ENCODE measurements at places on chromosomes 3 and 15. TPM values are rescaled to one million over a fixed set of nuclear protein-coding genes. Genes with fewer than 3 reads are reported as not detected.

- H3K36me3 ChIP-seq, result no peaks in the 10 kb centered on the region
- H3K27ac ChIP-seq, result no peak overlapping the region
- H3K27me3 ChIP-seq, result no peaks in the 10 kb centered on the region
- DNase-seq, result peak; percentile 53
- H3K4me3 ChIP-seq, result no peak overlapping the region
Observed at GRCh38 chr3:142586803-142587406, 8.4 kb upstream of the ATR start.

DNA sequence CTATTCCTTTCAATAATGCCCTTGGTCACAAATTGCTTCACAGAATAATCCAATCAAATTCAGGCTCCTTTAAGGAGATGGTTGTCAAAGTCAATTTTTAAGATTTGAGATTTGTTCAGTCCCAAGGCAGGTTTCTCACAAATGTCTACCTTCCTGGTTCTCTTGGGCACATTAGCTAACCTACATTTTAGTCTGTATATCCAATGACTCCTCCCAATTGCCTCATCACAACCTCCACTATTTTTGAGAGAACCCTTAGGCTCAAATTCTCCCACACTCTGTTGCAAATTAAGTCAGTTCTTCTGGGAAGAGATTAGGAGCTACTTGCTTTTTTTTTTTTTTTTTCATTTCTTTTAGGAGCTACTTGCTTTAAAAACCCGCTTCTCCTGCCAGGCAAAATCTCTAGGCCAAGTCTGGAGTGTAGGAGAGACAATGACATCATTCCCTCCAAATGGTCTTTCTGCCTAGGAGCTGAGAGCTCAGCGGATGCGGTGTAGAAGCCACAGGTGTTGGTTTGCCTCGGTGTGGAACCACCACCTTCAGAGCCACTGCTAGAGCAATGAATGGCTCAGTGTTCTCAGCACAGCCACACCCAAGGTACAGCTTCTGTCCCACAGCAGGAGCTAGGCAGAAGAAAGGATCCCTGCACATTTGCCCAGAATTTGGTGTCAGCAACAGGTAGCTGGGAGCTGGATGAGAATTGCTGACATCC is 10.0 kb upstream of the INO80 start:
- no peak overlapping the region for H3K27ac ChIP-seq
- no peak for DNase-seq
- no peaks in the 10 kb centered on the region for H3K36me3 ChIP-seq
- no peaks in the 10 kb centered on the region for H3K4me1 ChIP-seq
- no peaks in the 10 kb centered on the region for H3K27me3 ChIP-seq
- no peak overlapping the region for H3K4me3 ChIP-seq

SIDT1 gene
- total RNA-seq, result 56.1 TPM

GRCh38 chr3:108569336-108569735 is 19.9 kb downstream of the CIP2A start:
- H3K4me3 ChIP-seq, result no peak overlapping the region
- H3K36me3 ChIP-seq, result no peaks in the 10 kb centered on the region
- no peak overlapping the region for H3K27ac ChIP-seq
- DNase-seq, result no peak
- no peaks in the 10 kb centered on the region for H3K27me3 ChIP-seq

DNA sequence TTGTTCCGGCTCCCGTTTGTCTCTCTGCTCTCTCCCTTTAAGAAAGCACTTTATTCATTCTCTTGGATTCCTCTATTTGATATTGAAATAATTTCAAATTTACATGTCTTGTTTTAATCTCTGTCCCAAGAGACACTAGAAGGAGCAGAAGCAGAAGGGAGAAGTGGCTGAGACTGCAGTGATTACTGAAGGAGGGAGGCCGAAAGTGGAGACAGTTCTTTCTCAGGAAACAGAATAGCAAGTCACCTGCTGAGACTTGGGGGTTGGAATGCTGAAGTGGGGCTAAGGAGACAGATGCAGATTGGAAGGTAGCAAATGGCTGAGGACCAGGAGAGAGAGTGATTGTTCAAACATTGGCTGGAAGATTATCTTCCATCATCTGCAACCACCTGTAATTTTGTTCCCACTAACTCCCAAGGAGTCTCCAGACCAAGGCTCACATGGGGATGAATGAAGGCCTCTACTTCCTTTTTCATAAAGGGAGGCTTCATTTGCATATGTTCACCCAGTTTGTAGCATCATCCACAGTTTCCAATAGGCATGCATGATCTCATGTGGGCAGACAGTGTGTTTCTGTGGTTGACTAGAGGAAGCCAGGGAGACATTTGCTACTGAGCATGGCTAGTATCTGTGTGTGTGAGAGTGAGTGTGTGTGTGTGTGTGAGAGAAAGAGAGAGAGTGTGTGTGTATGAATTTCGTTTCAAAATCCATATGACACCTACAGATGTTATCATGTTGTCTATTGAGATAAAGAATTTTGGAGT is 24.0 kb downstream of the LTF start:
- no peak overlapping the region for H3K4me3 ChIP-seq
- DNase-seq, result peak; percentile 56
- H3K36me3 ChIP-seq, result no peaks in the 10 kb centered on the region
- H3K27me3 ChIP-seq, result no peaks in the 10 kb centered on the region
- H3K4me1 ChIP-seq, result peaks cover 14% of the 10 kb centered on the region

- H3K4me3 ChIP-seq, result no peak overlapping the region
- no peaks in the 10 kb centered on the region for H3K4me1 ChIP-seq
- H3K27me3 ChIP-seq, result no peaks in the 10 kb centered on the region
Observed at GRCh38 chr3:11476735-11477144, 167.0 kb downstream of the VGLL4 start.

SCG3 gene
- not detected for total RNA-seq

GRCh38 chr15:41215708-41216107 is 14.8 kb downstream of the EXD1 start:
- no peak for DNase-seq
- no peaks in the 10 kb centered on the region for H3K36me3 ChIP-seq
- no peak overlapping the region for H3K27ac ChIP-seq
- H3K4me3 ChIP-seq, result no peak overlapping the region

ISL2 gene
- total RNA-seq, result not detected

DNA sequence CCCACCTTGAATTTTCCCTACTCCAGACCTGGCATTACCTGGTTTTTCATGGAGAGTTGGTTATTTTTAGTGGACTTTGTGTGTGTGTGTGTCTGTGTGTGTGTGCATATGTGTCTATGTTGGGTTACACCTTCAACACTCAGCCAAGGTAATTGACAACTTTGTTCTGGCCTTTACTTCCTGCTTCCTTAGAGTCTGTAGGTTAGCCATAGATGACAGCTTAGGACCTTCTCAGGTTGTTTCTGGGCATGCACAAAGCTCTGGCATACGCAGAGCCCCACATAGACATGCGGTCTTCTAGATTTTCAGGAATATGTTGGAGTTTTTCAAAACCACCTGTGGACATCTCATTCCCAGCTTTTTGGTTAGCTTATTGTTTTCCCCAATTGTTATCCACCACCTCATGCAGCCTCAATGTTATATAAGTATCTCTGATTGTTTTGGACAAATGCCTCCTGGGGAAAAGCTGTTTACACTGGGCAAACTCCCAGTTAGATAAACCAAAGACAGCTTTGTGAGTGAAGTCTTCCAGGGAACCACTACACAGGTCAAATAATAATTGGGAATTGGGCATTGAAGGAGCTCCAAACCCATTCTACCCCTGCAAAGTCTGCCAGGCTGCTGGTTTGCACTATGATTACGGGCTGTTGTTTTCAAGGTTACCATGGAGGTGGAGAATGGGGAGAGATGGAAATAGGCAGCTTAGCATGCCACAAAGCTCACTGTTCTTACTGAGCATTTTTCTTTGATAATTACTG is 201.2 kb downstream of the ADAMTSL3 start:
- H3K4me1 ChIP-seq, result no peaks in the 10 kb centered on the region
- no peaks in the 10 kb centered on the region for H3K27me3 ChIP-seq
- DNase-seq, result no peak
- H3K4me3 ChIP-seq, result no peak overlapping the region

DNA sequence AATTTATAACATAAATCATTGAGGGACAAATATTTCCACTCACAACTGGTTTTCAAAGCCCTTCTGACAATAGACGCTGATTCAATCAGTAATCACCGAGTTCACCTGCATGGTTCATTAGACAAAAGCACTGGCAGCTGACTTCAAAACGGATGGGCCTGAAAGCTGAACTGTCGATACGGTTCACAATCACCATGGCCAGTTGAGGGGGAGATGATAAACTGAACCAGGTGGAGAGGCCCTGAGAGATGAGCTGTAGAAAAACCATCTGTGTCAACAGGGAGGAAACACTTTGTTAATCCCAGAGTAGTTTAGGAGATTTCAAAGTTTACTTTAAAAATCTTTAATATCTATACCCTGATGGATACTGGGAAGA is 75.0 kb downstream of the PEX5L start:
- H3K36me3 ChIP-seq, result no peaks in the 10 kb centered on the region
- no peaks in the 10 kb centered on the region for H3K27me3 ChIP-seq
- DNase-seq, result no peak
- peaks cover 7% of the 10 kb centered on the region for H3K4me1 ChIP-seq

ZNF80 gene
- 1.1 TPM for total RNA-seq

GRCh38 chr3:88057630-88058305 is 1.0 kb downstream of the CGGBP1 start:
- no peak for DNase-seq
- no peaks in the 10 kb centered on the region for H3K27me3 ChIP-seq
- H3K27ac ChIP-seq, result peak overlapping the region; percentile 75
- peaks cover 60% of the 10 kb centered on the region for H3K4me1 ChIP-seq

ACKR4 gene
- total RNA-seq, result 0.17 TPM

TMEM89 gene
- not detected for total RNA-seq

GRCh38 chr3:107394502-107394901 is 17.3 kb downstream of the CCDC54 start:
- no peaks in the 10 kb centered on the region for H3K4me1 ChIP-seq
- no peak overlapping the region for H3K4me3 ChIP-seq
- H3K27ac ChIP-seq, result no peak overlapping the region
- no peaks in the 10 kb centered on the region for H3K36me3 ChIP-seq
- no peaks in the 10 kb centered on the region for H3K27me3 ChIP-seq
- DNase-seq, result no peak

- no peak overlapping the region for H3K4me3 ChIP-seq
- no peaks in the 10 kb centered on the region for H3K27me3 ChIP-seq
- H3K4me1 ChIP-seq, result no peaks in the 10 kb centered on the region
Observed at GRCh38 chr3:127535901-127536829, 54.4 kb downstream of the TPRA1 start.

GRCh38 chr3:10228248-10228950 is 19.9 kb upstream of the TATDN2 start:
- H3K4me3 ChIP-seq, result no peak overlapping the region
- H3K4me1 ChIP-seq, result peaks cover 44% of the 10 kb centered on the region
- H3K27me3 ChIP-seq, result no peaks in the 10 kb centered on the region
- H3K27ac ChIP-seq, result no peak overlapping the region
- DNase-seq, result no peak
- no peaks in the 10 kb centered on the region for H3K36me3 ChIP-seq

NPAP1 gene
- total RNA-seq, result not detected

- H3K4me3 ChIP-seq, result no peak overlapping the region
- H3K4me1 ChIP-seq, result no peaks in the 10 kb centered on the region
- no peaks in the 10 kb centered on the region for H3K36me3 ChIP-seq
- H3K27me3 ChIP-seq, result no peaks in the 10 kb centered on the region
- DNase-seq, result no peak
Observed at GRCh38 chr3:172987273-172987672, 153.8 kb downstream of the SPATA16 start.

- DNase-seq, result no peak
- H3K4me3 ChIP-seq, result no peak overlapping the region
- H3K27me3 ChIP-seq, result no peaks in the 10 kb centered on the region
- no peak overlapping the region for H3K27ac ChIP-seq
- H3K36me3 ChIP-seq, result no peaks in the 10 kb centered on the region
Observed at GRCh38 chr15:47812470-47812999, 95.2 kb downstream of the SEMA6D start.

- no peaks in the 10 kb centered on the region for H3K36me3 ChIP-seq
- H3K27me3 ChIP-seq, result no peaks in the 10 kb centered on the region
- H3K27ac ChIP-seq, result no peak overlapping the region
- H3K4me1 ChIP-seq, result peaks cover 3% of the 10 kb centered on the region
Observed at GRCh38 chr3:188055388-188055787, 98.6 kb upstream of the LPP start.

WDR48 gene
- total RNA-seq, result 59.4 TPM

STAB1 gene
- total RNA-seq, result 11.3 TPM

- H3K36me3 ChIP-seq, result peaks cover 23% of the 10 kb centered on the region
- H3K27ac ChIP-seq, result no peak overlapping the region
- no peak for DNase-seq
- no peaks in the 10 kb centered on the region for H3K4me1 ChIP-seq
Observed at GRCh38 chr3:16350597-16351318, 85.7 kb downstream of the OXNAD1 start.

DNA sequence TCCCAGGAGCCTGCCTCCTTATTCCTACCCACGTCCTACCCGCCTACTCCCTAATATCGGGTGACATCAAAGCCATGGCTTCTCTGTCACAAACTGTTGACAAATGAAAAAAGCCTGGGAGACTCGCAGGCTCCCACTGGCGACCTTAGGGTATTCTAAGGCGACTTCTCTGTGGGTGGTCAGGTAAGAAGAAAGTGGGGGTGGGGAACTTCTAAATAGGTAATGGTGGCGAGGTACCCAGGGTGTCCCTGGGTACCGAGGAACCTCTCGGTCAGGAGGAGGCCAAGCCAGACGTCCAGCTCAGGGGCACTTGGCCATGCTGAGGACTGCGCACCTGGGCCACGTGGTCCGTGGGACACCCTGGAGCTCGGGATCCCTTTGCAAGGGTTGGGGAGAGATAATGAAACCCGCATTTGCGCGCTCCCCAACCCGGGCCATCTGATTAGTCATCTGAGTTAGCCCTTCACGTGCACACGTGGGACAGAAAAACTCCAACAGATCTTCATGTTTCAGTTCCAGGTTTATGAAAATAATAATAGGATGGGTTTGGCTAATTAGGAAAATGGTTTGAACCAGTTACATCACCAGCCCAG is 78.2 kb downstream of the NR2F2 start:
- no peaks in the 10 kb centered on the region for H3K4me1 ChIP-seq
- DNase-seq, result no peak
- H3K27me3 ChIP-seq, result peaks cover 5% of the 10 kb centered on the region
- no peaks in the 10 kb centered on the region for H3K36me3 ChIP-seq
- H3K4me3 ChIP-seq, result no peak overlapping the region

CYP1A1 gene
- 0.26 TPM for total RNA-seq

GRCh38 chr3:126799099-126799498 is 95.1 kb downstream of the CHCHD6 start:
- H3K4me3 ChIP-seq, result no peak overlapping the region
- no peaks in the 10 kb centered on the region for H3K27me3 ChIP-seq
- no peaks in the 10 kb centered on the region for H3K4me1 ChIP-seq
- H3K27ac ChIP-seq, result no peak overlapping the region

BNC1 gene
- total RNA-seq, result not detected

- no peaks in the 10 kb centered on the region for H3K27me3 ChIP-seq
- no peak overlapping the region for H3K4me3 ChIP-seq
- H3K36me3 ChIP-seq, result no peaks in the 10 kb centered on the region
- DNase-seq, result no peak
- no peak overlapping the region for H3K27ac ChIP-seq
Observed at GRCh38 chr3:58924578-58924977, 125.2 kb downstream of the CFAP20DC start.

- H3K4me3 ChIP-seq, result no peak overlapping the region
- no peaks in the 10 kb centered on the region for H3K27me3 ChIP-seq
- H3K36me3 ChIP-seq, result no peaks in the 10 kb centered on the region
Observed at GRCh38 chr15:71329497-71330260, 214.4 kb downstream of the THSD4 start.

- H3K27ac ChIP-seq, result no peak overlapping the region
- no peak overlapping the region for H3K4me3 ChIP-seq
- no peaks in the 10 kb centered on the region for H3K4me1 ChIP-seq
- DNase-seq, result no peak
- no peaks in the 10 kb centered on the region for H3K36me3 ChIP-seq
- H3K27me3 ChIP-seq, result no peaks in the 10 kb centered on the region
Observed at GRCh38 chr3:106485802-106486201, 617.0 kb upstream of the CBLB start.

PLCH1 gene
- total RNA-seq, result not detected

Data from CD4-positive, alpha-beta memory T cell (primary cell).